CD4-positive, alpha-beta T cell treated with Interleukin-4 for 1 hour (primary cell): ENCODE measurements at places on chromosomes 1 and 21.

GRCh38 chr1:30362603-30362990, 360.8 kb downstream of the MATN1 start:
- DNase-seq = no peak

DNA sequence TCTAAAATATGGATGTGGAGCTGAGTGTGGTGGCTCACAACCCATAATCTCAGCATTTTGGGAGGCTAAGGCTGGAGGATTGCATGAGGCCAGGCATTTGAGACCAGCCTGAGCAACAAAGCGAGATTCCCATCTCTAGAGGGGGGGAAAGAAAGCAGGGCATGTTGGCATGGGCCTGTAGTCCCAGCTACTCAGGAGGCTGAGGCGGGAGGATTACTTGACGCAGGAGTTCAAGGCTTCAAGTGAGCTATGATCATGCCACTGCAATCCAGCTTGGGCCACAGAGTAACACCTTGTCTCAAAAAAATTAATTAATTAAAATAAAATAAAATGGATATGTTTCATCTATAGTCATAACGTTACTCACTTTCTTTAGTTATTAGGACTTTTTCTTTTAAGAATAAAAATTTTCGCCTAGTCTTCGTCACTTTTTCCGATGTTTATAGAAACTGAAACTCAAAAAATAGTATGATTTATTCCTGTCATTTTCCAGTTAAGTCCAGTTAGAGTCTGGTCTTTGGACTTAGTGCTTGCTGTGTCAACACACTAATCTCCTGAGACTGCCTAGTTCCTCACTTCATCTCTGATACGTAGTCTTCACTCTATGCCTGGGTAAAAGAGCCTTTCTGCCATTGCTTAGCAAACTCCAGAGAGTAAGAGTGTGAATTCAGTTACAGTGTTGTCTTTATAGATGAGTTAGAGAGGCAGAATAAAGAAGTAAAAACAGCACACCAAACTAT, 28.0 kb downstream of the IARS2 start:
- DNase-seq = no peak

DNA sequence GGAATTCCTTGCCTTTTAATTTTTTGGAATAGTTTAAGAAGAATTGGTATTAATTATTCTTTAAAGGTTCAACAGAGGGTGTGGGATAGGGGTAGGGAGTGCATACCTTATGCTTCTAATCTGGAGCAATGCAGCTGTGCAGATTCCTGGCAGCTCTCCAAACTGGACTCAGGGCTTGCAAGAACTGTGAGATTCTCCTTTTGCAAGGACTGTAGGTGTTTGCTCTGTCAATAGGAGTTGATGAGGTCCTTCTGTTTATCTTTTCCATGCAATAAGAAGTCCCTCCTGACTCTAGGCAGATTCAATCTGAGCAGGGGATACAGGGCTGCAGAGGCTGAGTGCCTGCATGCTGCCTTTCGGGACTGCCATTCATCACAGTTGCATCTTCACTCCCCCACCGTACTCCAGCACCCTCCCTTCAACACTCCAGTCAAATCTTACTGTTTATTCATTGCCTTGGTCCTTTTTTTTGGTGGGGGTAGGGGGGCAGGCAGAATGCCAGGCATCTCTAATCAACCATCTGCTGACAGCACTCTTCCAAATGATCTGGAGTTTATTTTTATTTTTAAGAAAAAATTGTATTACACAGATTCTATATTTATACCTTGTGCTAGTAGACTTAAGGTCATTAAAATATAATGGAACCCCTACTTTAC, 122.3 kb downstream of the DISC1 start:
- DNase-seq = no peak

GRCh38 chr1:10968411-10968826, 44.0 kb upstream of the TARDBP start:
- no peak for DNase-seq

DNA sequence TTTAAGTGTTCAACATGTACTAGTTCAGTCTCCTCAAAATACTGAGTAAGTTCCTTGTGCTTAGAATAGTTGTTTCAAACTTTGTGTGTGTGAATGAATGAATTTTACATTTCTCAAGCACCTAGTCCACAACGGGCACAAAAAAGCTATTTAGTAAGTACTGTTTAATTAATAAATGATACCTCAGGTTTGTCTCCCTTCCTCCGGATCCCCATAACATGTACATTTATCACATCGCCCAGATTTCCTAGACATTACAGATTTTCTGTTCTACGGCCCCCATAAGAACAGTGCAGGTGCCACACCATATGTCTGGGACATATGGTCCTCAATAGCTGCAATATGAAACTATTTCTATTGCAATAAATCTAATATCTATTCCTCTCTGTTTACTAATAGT, 1.3 kb upstream of the TTF2 start:
- no peak for DNase-seq

- DNase-seq = no peak
Observed at GRCh38 chr1:227759341-227760300, 24.4 kb downstream of the SNAP47 start.

DNA sequence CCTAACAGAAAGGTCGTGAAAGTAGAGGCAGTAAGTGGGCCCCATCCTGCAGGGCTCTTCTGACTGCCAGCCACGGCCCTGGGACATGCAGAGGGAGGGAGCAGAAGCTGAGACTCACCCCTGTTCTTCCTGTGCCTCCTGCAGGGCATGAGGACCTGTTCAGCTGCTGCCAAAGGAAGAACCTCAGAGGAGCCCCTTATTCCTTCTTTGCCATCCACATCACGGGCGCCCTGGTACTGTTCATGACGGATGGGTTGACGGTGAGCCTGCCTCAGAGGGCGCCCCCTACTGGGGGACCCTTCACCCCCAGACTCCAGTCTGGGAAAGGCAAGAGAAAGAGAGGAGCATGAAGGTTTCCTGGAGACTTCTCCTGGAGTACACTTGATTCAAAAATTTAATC, 47.1 kb downstream of the ELK4 start:
- no peak for DNase-seq

DNA sequence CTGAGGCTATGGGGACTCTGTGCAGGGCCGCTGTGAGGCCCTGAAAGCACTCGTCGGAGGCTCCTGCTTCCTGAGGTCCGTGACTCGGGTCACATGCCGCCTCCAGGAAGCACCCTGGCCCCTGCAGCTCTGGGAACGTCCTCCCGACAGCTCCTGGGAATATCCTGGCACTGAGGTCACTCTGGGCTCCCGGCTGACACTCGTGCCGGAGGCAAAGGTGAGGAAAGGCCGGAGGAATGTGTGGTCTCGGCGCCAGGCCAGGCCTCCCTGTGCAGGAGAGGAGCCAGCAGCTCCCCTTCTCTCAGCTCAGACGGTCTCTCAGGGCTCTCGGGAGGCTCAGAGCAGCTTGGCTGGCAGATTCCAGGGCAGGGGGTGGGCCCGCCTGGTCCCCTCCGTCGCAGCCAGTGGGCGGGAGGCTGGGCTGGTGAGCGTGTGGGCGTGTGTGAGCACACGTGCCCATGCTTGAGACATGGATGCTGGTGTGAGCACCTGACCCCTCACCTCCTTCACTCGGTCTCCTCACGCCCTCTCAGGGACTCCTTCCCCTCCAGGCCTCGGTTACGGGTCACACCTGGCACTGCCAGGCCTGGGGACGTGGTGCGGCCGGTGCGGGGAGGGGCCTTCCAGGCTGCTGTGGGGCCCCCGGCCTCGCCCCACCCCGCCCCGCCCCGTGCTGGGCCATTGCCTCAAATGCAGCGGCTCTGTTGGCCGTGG, 5.5 kb upstream of the RNF223 start:
- DNase-seq = peak; percentile 26

GRCh38 chr1:225739542-225740107, 38.0 kb upstream of the SRP9 start:
- DNase-seq = no peak

DNA sequence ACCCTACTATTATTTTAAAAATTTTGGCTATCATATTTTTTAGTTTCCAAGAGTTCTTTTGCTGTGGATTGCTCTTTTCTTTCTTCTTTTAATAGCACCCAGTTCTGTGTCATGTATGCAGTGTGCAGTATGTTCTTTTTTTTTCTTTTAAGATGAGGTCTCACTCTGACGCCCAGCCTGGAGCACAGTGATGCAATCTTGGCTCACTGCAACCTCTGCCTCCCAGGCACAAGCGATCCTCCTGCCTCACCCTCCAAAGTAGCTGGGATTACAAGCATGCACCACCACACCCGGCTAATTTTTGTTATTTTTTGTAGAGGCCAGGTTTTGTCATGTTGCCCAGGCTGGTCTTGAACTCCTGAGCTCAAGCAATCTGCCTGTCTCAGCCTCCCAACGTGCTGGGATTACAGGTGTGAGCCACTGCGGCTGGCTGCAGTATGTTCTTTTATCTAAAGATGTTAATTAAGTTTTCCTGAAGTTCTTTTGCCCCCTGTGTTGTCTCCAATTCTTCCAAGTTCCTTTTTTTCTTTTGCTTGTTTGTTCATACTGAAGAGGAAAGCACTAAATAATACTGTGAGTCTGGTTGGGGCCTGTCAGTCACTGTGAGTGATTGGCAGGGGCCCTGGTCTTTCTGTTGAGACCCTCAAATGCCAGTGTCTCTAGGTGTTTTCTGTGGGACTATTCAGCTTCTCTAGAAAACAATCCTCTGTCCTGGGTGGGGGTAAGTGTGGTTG, 17.5 kb upstream of the TTC22 start:
- no peak for DNase-seq

GRCh38 chr1:18182398-18183160, 75.0 kb downstream of the IGSF21 start:
- DNase-seq = no peak

DNA sequence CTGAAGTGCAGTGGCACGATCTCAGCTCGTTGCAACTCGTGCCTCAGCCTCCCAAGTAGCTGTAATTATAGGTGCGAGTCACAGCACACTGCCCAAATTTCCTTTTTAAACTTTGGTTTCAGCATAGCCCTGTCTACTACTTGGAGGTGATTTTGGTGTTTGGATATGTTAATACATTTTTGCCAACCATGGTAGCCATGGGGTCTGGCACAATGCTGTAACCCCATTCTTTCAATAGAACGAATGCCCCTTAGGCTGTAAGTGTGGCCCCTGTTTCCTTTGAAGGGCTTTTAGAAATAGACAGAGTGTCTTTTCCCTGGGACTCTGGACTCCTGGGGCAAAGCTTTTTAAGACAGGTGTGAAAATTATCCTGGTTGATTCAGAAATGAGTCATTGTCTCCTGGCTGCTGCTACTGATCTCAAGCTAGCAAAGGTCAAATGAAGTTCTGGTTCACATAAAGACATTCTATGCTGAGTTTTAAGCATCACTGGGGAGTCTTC, 141.1 kb upstream of the RUNX1 start:
- no peak for DNase-seq

DNA sequence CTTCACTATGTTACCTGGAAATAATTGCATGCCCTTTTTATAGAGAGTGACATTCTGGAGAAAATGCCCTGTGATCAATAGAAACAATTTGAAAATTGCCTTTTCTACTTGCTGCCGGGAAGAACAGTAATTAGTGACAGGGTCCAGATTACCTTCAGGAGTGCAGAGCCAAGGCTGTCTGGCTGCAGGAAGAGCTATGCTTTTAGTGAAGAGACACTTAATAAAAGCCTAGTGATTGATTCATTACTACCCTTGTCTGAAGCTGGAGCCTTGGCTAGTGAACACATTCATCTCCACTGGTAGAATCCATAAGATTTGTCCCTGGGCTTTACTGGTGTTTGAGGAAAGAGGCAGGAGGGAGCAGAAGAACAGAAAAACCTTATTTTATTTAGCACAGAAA, 12.9 kb upstream of the DNASE2B start:
- no peak for DNase-seq

- no peak for DNase-seq
Observed at GRCh38 chr1:190022709-190023108, 455.0 kb downstream of the BRINP3 start.

DNA sequence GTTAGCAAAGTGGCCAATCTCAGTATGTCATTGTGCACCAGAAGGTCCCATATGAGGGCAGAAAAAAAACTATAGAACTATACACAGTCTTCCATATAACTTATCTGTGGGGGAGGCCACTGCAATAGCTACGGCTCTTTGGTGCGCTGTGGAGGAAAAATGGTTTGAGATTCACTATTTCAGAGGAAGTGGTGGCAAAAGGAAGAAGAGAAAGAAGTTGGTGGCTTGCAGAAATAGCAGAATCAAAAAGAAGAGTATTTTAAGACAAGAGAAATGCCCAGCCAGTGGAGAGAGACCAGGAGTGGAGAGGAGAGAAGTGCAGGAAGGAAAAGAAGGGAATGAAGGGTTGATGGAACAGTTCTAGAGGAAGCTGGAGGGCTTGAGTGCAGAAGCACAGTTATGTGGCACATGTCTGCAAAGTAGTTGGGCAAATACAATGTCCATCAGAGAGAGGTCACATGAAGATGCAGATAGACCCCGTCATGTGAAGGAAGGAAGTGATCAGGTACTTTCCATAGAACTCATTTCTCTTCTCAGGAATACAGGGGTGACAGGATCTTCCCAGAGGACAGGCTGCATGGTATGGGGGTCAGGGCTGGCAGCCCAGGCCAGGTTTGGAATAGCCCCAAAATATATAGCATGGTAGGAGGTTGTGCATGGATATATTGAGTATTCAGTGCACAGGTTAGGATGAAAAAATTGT, 64.6 kb downstream of the RUNX1 start:
- no peak for DNase-seq

DNA sequence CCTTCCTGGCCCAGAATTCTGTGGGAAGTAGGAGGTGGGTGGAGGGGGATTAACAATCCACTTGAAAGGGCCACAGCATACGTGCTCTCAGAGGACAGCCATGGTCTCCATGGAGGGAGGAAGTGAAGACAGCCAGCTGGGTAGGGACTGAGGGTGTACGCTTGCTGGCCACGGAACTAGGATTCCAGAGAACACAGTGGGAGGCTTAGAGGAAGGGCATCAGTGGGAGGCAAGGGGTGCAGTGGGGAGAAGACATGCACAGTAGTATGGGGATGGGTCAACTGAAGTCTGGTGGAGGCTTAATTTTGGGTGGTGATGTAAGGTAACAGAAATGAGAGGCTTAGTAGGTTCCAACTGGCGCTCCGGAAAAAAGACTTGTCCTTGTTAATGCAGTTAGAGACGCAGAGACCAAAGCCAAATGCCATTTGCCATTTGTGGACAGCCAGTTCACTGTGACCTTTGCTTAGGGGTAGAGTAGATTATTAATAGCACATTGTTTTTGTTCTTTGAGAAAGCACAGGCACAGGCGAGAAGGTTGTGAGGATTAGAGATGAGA, 103.0 kb downstream of the ZSCAN20 start:
- DNase-seq = no peak

GRCh38 chr1:54376430-54377039, 29.7 kb downstream of the SSBP3 start:
- no peak for DNase-seq

GRCh38 chr21:44952116-44952928, 12.5 kb downstream of the SLX9 start:
- no peak for DNase-seq

- no peak for DNase-seq
Observed at GRCh38 chr1:72003092-72003491, 279.2 kb downstream of the NEGR1 start.

- DNase-seq = no peak
Observed at GRCh38 chr1:220380885-220381284, 108.6 kb upstream of the RAB3GAP2 start.
